Smooth muscle cell of trachea (primary cell): ENCODE measurements at places on chromosomes 2 and 18. TPM values are rescaled to one million over a fixed set of nuclear protein-coding genes. Genes with fewer than 3 reads are reported as not detected.

RFX8 gene
- total RNA-seq, result 9.1 and 36.7 TPM in 2 replicates

RAMP1 gene
- total RNA-seq, result 0.58 and 2.6 TPM in 2 replicates

SLC38A11 gene
- 0.29 and 0.99 TPM in 2 replicates for total RNA-seq

OXER1 gene
- total RNA-seq, result 0.17 TPM in 1 of 2 replicates, not detected in the other

MPHOSPH10 gene
- total RNA-seq, result 10.9 and 22.5 TPM in 2 replicates

FOXI3 gene
- not detected in 2 replicates for total RNA-seq

SULT1C4 gene
- total RNA-seq, result under 0.01 TPM in 1 of 2 replicates, not detected in the other

TMEM163 gene
- not detected in 2 replicates for total RNA-seq

CTLA4 gene
- not detected in 2 replicates for total RNA-seq

RAPGEF4 gene
- 0.66 and 1.2 TPM in 2 replicates for total RNA-seq

PRADC1 gene
- total RNA-seq, result 17.4 and 21.4 TPM in 2 replicates

TXNDC2 gene
- under 0.01 TPM in 2 replicates for total RNA-seq

BUB1 gene
- 5.0 and 65.7 TPM in 2 replicates for total RNA-seq

BABAM2 gene
- total RNA-seq, result 23.0 and 29.4 TPM in 2 replicates

EPB41L3 gene
- 56.6 and 74.3 TPM in 2 replicates for total RNA-seq

FAM161A gene
- total RNA-seq, result 1.3 and 2.8 TPM in 2 replicates
